Lower lobe of right lung (tissue), 2 donors: ENCODE measurements at places on chromosomes 6 and 20. TPM values are rescaled to one million over a fixed set of nuclear protein-coding genes. Genes with fewer than 3 reads are reported as not detected.

- no peak for DNase-seq
Measured at GRCh38 chr6:33954453-33954852, 150.7 kb upstream of the MLN start.

Gene LTB
- 10.0 TPM for total RNA-seq

DNA sequence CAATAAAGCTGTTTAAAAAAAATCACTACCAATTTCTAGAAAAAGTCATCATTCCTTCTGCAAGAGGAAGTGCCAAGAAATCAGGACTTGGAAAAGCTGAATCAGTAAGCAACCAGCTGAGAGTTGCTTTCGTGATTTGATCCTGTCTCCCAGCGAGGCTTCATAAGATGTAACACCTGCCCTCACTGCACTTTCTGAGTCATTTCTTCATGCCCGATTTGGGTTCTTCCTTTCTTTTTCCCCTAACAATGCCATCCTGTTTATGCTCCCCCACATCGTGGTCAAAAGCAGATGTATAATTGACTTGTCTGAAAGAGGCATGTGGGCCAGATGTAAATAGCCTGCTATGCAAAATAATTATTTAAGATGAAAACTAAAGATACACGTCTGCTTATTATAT is 52.1 kb downstream of the RIPOR2 start:
- no peak for DNase-seq

GRCh38 chr6:53858913-53859312 is 64.1 kb downstream of the LRRC1 start:
- no peak for DNase-seq

Gene POM121L2
- total RNA-seq = not detected

Gene ZNF334
- total RNA-seq = 4.7 TPM
